ENCODE measurements at places on chromosomes 1 and 21.

DNA sequence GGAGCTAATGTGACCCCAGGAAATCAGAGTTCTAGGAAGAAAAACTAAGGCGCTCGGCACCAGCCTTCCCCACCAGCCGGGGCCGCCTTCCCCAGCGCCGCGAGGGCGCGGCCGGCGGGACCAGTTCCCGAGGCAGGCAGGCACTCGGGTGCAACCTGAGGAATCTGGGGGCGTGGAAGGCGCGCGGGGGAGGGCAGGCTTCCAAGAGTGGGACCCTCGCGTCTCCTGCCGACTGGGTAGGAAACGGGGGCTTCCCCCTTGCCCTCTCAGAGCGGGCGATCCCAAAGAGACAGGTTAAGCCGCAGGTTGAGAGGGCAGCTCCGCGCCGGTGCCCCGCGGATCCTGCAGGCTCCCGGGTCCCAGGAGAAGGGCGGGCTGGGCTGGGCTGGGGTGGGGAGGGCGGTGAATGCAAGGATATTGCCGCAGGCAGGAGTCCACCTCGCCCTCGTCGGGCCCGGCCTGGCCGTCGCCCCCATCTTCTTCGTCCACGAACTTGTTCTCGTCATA lies 431 bp downstream of the ARPC5 start:
- peak; percentile 35 for DNase-seq

DNA sequence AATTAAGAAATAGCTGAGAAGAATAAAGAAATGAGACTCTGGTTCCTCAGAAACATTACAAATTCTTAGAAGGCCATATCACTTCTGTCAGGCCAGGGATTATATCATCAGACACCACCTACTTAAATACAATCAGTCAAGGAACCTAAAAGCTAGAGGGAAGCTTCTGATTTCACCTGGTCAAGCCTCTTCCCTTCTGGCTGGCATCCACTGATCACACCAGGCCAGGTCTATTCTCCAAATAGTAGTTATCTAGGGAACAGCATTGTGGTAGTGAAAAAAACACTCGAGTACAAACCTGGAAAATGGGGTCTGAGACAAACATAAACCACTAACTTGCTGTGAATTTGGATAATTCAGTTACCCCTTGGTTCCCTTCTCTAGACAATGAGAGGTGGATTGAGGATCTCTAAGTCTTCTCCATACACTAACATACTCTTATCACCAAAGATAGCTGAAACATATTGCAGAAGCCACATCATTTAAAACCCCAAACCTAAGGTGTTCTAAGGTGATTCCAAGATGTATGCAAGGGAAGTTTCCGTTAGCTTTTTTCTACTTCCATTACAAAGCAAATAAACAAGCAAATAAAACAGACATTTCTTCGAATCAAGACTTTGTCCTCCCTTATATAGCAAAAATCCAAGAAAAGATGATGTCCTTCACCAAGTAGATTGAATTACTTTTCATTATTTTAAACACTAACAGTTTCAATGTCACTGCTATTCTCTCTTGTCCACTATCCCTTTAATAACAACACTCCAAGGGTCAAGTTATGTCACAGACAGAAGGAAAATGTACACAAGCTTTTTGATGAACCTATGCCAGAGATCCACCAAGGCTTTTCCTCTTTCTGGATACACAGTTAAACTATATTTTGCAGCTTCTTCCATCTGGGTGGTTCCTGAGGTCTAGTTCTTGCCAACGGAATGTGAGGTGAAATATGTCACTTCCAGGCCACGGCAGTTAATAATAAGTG lies 212.9 kb downstream of the KCNH1 start:
- no peak for DNase-seq

- no peak for DNase-seq
Observed at GRCh38 chr1:191151321-191151807, 673.7 kb upstream of the BRINP3 start.

GRCh38 chr1:53237638-53238037 lies 680 bp downstream of the MAGOH start:
- DNase-seq: no peak

GRCh38 chr1:74650561-74650960 lies 23.0 kb downstream of the ERICH3 start:
- DNase-seq: no peak

GRCh38 chr21:37451446-37451845 lies 84.9 kb downstream of the DYRK1A start:
- DNase-seq: no peak
